ENCODE measurements at places on chromosomes 1 and 21. TPM values are rescaled to one million over a fixed set of nuclear protein-coding genes. Genes with fewer than 3 reads are reported as not detected.

The RBM11 gene
- 10.2 TPM for total RNA-seq

The GBP5 gene
- total RNA-seq = under 0.01 TPM

The LCE2B gene
- not detected for total RNA-seq

DNA sequence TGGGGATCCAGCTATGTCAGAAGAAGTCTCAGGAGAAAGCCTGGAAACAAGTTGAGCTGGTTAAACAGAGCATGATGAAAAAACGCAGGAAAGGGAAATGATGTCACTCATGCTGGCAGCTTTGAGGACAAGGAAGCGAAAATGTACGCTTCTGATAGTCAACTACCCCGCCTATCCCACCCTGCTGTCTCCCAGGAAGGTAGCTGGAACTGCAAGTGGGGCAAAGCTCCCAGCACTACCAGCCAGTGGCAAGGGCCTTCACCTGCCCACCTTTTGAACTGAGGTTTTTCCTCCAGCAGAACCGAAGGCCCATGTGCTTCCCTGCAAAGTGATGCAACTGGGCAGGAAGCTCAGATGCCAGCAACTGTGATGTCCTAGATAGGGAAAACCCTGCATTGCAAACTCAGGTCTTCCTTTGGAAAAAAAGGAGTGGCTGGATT, 6.3 kb upstream of the IL20 start:
- no peak for DNase-seq

GRCh38 chr1:115214098-115214497, 124.0 kb downstream of the NGF start:
- no peak for DNase-seq

The IGSF21 gene
- 31.0 TPM for total RNA-seq

The FCRL2 gene
- not detected for total RNA-seq

The HAO2 gene
- total RNA-seq = under 0.01 TPM

All from frontal cortex (tissue), 4 donors.